ENCODE measurements at places on chromosomes 12 and 14.

DNA sequence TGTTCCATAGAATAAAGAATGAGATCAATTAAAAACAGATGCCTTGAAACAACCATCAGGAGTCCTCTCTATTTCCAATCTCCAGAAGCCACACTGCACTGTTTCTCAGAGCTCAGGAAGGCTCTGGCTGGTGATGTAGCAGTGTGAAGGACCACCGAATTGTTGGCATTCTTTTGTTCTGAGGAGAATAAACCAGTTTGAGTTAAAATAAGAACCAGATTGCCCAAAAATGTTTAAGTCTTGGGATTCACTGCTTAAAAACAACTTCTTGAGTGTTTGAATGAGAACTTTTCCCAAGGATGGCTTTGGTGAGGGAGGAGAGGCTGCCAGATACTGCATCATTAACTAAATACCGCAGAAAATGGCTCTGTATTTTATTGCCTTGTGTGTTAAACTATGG, 341.2 kb downstream of the C12orf75 start:
- DNase-seq, result no peak

DNA sequence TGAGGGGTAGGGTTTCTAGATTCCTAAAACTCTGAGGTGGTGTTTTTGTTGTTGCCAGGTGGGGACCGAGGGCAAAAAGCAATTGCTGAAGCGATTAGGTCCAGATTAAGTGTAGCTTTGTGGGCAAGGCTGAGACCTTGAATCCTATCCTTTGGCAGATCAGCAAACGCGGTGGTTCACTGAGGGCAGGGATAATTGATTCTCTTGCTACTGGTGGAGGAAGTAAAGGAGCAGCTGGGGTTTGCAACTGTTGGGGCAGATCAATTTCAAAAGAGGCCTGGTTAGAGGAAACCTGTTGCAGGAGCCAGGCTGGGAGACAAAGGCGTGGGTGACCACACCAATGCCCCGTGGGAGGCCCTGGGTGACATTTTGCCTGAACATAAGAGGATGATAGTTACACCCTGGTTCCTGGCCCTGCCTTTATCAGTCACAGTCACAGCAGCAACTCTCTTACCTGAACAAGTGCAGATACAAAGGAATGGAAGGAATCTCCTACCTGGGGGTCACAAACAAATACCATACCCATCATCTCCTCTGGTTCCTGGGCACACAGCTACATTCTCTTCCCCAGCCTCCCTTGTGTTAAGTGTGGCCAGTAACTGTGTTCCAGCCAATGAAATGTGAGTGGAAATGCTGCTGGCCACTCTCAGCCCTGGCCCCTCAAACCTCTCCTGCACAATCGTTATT, 43.3 kb upstream of the RASSF3 start:
- DNase-seq, result no peak

- no peak for DNase-seq
These were observed 210.6 kb upstream of the ABCD2 start for GRCh38 chr12:39830171-39830570.

GRCh38 chr12:98504368-98504617, 11.1 kb upstream of the TMPO start:
- no peak for DNase-seq

DNA sequence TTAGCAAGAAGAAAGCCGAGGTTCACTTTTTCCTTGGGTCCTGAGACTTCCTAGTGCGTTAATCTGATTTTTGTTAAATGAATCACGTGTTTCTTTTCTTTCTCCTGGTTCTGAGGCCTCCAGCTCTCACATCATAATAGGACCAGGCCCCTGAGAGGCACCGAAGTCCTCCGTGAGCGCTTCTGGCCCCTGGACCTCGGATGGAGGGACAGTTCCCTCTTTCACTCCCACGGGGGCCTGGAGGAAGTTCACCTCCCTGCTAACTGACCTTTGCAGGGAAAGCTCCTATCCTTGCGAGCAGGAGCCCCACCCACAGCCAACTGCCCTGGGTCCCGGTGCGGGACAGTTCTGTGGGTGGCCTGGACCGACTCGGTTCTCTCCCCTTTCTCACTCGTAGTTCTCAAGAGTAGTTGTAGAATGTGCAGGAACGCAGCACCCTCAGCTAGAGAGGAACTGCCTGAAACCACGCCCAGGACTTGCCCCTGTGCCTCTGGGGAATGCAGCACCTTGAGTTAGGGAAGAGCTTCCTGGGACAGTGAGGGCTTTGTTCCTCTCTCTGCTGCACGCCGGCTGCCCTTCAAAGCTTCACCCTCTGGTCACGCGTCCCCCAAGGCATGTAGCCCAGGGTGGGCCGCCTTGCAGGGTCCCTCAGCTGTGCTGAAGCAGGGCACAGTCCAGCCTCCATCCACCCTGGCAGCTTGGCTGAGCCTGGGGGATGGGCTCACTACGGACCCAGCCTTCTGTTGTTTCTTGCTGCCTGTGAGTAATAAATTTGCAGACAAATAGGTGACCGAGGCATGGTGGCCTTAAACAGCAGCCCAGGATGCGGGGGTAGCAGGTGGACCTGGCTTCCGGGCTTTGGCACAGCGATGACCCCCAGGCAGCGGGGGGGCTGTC, 264.6 kb downstream of the ADGRD1 start:
- DNase-seq, result no peak

GRCh38 chr14:86543521-86543920, 1013.6 kb downstream of the FLRT2 start:
- no peak for DNase-seq

- no peak for DNase-seq
These were observed 64.1 kb downstream of the ITPR2 start for GRCh38 chr12:26768611-26769603.

GRCh38 chr12:69168363-69168762, 71.0 kb upstream of the CPSF6 start:
- DNase-seq, result no peak

- DNase-seq, result no peak
These were observed 27.1 kb downstream of the ATP6V1D start for GRCh38 chr14:67332468-67332867.

- DNase-seq, result no peak
These were observed 3.2 kb upstream of the SPTSSA start for GRCh38 chr14:34465069-34465859.

- DNase-seq, result no peak
These were observed 5.7 kb upstream of the GPR65 start for GRCh38 chr14:87999277-87999676.

- DNase-seq, result no peak
These were observed 13.1 kb downstream of the APPL2 start for GRCh38 chr12:105222726-105223351.

GRCh38 chr14:46245276-46245675, 406.3 kb downstream of the RPL10L start:
- DNase-seq, result no peak

DNA sequence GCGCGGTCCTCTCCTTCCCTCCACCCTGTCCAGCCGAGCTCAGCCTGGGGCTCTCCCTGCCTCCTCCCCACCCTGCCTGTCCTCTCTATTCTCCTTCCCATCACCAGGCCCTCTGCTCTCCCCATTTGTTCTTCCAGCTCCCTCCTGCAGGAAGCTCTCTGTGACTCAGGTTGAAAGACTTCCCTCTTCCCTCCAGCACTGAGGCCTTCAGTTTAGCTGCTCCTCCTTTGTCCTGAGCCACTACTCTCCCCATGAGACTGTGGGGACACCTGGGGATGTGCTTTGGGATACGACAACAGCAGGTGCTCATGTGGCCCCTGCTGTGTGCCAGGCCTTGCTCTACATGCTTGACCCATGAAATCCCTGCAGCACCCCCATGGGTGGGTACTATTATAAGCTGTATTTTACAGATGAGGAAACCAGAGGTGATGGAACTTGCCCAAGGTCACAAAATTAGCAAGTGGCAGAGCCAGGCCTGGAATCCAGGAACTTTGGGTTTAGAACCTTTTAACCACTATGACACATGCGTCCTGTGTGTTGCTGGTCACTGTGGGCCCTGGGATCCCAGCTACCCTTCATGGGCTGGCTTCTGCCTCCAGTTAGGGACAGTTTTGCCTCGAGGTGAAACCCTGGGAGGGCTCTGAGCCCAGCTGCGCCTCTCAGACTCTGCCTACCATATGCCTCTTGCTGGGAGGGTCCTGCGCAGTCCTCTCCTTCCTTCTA, 5.5 kb downstream of the KRT80 start:
- DNase-seq, result no peak

GRCh38 chr14:86027144-86027543, 497.2 kb downstream of the FLRT2 start:
- no peak for DNase-seq

- no peak for DNase-seq
These were observed 49.4 kb downstream of the SLC15A5 start for GRCh38 chr12:16228067-16228466.

DNA sequence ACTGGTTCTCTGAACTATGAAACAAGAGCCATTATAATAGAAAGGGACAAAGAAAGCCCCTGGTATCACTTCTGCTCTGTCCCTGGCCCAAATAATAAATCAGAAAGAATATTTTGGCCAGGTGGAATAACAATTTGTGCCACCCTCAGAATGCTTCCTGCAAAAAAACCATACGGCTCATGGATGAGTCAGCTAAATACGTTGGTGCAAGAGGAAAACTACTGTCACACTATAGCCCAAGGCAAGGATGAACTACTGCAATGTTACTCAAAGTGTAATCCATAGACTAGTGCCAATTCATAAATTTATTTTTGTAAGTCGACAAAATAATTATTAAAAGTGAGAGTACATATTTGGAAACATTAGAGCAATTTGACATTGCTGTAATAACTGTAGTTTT, 68.2 kb downstream of the ANKS1B start:
- DNase-seq, result no peak
